ENCODE measurements at places on chromosomes 13 and 19. TPM values are rescaled to one million over a fixed set of nuclear protein-coding genes. Genes with fewer than 3 reads are reported as not detected.

Gene CLEC17A
- 123 TPM for total RNA-seq

Gene ADGRE3
- total RNA-seq = not detected

Gene FAAP24
- 3.7 TPM for total RNA-seq

Gene ADGRE1
- total RNA-seq = 0.15 TPM

Gene ZNF208
- 10.5 TPM for total RNA-seq

Gene ING1
- total RNA-seq = 15.3 TPM

Gene ZNF534
- total RNA-seq = not detected

Gene GDF15
- not detected for total RNA-seq

DNA sequence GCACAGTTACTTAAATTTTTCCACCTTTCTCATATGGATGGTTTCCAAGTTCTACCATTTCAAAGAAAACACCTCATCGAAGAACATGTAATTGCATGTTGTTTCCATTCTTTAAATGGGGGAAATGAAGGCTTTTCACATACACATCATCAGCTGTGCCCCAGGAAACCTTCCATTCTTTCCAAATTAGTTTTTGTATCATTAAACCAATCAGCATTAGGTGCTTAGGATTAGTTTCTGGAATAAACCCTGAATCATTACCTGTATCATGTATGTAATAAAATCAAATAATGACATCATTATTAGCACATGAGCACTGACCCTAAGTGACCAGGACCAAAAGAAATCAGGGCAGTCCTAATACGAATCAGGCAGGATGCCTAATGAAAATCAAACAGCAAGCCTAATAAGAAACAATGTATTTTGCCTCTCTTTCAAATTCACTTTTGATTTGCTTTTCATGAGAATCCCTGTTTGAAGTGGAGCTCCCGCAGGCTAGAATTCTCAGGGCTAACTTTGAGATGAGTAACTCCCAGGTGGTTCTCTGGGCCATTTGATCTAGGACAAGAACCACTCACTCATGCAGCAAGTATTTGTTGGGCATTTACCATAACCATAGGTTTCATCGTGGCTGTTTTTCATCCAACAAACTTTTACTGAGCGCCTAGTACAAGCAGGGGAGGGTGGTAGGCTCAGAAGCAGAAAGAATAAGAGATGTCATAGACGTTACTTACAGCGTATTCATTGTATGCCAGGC lies 89.2 kb downstream of the MZT1 start:
- no peak for DNase-seq

DNA sequence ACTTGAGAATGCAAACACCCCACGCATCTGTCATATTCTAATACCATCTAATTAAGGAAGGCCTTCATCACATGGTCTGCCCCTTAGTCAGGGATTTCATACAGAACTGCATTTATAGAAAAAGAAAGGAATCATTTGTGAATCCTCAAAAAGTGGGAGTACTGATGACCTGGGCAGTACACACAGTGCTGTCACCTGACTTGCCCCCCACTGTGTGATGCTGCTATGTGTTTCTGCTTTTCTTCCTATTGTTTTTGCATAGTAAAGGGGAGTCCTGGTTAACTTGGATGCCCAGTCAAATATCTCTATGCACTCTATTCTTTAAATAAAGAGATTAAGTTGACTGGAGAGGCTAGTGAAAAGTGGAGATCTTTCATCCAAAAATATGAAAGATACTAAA lies 1921.2 kb upstream of the PRR20A start:
- DNase-seq = no peak

GRCh38 chr13:65600702-65601101 lies 1629.4 kb downstream of the PCDH9 start:
- DNase-seq = no peak

- no peak for DNase-seq
These were observed 35.3 kb downstream of the CEBPA start for GRCh38 chr19:33266974-33267484.

DNA sequence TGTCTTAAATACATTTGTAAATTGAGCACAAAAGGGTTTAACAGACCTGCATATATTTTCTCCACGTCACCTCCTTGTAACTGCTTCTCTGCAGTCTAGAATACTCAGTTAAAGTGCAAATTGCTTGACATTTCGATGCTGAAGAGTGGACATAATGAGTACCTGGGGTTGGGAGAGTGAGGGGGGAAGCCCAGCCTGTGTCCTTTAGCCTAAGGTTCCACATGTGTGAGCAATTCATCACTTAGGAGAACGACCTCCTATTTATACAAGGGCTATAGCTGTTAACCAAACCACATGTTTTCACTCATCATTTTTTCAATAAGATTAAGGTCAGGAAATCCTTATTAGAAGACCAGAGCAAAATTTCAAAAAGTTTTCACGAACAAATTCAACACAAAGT lies 29.5 kb downstream of the PCDH9 start:
- no peak for DNase-seq

GRCh38 chr13:86681223-86681622 lies 882.0 kb upstream of the SLITRK6 start:
- no peak for DNase-seq

- no peak for DNase-seq
These were observed 460.8 kb upstream of the ARGLU1 start for GRCh38 chr13:107028751-107029150.

- no peak for DNase-seq
These were observed 1.7 kb downstream of the DMWD start for GRCh38 chr19:45790942-45791341.

DNA sequence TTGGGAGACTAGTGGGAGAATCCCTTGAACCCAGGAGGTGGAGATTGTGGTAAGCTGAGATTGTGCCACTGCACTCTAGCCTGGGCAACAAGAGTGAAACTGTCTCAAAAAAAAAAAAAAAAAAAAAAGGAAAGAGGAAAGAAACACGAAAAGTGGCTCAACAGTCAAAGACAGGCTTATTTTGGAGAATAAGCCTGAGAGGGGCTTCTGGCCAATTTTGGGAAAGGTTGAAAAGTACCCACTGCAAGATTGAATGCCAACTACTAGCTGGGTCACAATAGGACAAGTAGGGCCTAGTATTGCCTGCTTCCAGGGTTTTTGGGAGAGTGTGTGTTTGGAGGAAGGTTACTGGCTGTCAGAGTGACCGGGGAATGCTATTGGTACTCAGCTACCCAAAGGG lies 17.2 kb downstream of the FBXO17 start:
- DNase-seq = no peak

DNA sequence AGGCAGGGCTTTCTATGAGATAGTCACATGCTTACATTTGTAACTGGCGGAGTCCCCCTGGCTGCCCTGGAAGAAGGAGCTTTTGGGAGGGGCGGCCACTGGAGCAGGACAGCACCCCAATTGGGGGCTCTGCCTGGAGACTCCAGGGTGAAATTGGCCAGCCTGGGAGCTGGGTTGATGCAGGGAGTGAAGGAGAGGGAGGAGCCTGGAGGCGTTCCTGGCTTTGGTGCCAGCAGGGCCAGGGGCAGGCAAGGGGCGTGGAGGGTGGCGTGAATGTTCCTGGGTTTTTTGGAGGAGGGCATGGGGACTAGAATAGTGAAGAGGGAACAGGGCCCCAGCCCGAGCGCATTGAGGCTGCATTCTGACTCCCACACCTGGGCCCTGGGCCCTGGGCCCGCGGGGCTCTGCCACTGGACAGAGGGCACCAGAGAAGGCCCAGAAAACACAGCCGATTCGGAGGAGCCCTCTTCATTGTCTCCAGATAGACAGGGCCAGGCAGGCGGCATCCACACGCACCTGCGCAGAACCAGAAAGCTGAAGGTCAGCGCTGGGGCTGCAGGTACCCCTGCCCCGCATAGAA lies 29.5 kb downstream of the COMP start:
- DNase-seq = no peak

GRCh38 chr19:3788996-3789778 lies 3.0 kb upstream of the MATK start:
- no peak for DNase-seq

- no peak for DNase-seq
These were observed 9.7 kb downstream of the CCDC97 start for GRCh38 chr19:41319500-41320184.

DNA sequence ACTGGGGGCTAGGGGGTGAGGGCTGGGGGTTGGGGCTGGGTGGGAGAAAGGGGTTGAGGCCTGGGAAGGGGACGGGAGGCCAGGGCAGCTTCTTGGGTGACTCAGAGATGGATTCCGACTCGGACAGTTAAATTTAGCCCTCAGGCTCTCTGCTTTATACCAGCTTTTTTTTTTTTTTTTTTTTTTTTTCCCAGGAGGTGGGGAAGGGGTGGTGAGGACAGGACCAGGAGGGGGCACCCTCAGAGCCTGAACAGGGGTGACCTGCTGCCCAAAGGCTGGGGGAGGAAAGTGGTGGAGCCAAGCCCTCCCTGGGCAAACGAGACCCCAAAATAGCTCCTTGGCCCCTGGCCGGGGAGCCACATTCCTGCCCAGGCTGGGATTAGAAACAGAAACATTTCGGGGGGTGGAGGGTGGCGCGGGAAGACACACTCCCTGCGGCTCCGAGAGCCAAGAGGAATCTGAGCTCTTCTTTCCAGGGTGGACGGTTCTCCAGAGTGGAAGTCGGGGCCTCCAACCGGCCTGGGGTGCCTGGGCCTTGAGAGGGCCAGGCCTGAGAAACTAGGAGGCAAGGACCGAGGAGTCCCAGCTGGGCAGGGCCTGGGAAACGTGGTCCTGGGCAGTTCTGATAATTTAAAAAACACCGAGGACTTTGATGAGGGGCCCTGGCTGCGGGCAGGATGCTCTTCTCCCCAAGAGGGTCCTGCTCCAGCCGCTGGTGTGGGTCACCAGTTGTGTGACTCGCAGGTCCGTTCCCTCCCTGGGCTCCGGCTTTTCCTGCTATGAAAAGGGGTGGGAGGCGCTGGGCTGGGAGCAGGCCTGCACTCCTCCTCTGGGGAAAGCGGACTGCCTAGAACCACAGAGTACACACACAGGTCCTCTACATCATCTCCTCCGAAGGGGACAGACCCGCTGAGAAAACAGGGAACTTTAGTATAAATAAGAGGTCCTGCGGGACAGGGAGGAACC lies 813 bp upstream of the DMPK start:
- no peak for DNase-seq

- DNase-seq = no peak
These were observed 29.8 kb upstream of the ZNF254 start for GRCh38 chr19:24057144-24057543.

DNA sequence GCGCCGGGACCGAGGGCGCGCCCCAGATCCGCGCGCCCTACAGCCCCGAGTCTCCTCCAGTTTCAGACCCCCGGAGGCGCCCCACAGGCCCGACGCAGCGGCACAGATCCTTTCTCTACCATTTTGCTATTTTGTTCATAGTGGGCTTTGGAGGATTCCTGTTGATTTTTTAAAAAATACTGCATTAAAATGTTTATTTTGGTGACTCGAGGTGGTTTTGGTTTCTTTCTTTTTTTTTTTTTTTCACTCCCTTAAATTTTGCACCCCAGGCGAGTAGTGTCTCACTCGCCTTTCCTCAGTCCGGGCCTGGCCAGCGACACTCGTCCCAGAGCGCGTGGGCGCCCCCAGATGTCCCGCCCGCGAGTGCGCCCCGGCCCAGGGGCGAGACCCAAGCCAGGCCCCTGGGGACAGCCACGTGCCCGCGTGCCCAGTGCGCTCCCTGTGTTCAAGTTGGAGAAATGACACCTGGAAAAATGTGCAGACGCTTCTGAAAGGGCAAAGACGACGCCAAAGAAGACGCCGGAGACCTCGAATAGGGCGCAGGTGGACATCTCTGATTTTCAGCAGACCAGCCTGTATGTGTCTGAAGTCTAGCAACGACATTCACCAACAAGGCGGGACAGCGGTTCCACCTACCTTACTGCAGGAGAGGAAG lies 471 bp upstream of the INSR start:
- peak; percentile 21 for DNase-seq

- no peak for DNase-seq
These were observed 6.3 kb downstream of the LGI4 start for GRCh38 chr19:35128398-35129057.

- DNase-seq = no peak
These were observed 4.4 kb downstream of the HOOK2 start for GRCh38 chr19:12770922-12771321.

GRCh38 chr19:49807904-49808675 lies 5.0 kb downstream of the FUZ start:
- no peak for DNase-seq

GRCh38 chr13:42392716-42393572 lies 121.0 kb downstream of the AKAP11 start:
- DNase-seq = no peak

GRCh38 chr13:86554066-86554465 lies 754.8 kb upstream of the SLITRK6 start:
- DNase-seq = no peak

GRCh38 chr13:88288326-88288725 lies 617.2 kb downstream of the SLITRK5 start:
- DNase-seq = no peak

GRCh38 chr13:32535115-32535514 lies 3.5 kb downstream of the N4BP2L2 start:
- DNase-seq = no peak

DNA sequence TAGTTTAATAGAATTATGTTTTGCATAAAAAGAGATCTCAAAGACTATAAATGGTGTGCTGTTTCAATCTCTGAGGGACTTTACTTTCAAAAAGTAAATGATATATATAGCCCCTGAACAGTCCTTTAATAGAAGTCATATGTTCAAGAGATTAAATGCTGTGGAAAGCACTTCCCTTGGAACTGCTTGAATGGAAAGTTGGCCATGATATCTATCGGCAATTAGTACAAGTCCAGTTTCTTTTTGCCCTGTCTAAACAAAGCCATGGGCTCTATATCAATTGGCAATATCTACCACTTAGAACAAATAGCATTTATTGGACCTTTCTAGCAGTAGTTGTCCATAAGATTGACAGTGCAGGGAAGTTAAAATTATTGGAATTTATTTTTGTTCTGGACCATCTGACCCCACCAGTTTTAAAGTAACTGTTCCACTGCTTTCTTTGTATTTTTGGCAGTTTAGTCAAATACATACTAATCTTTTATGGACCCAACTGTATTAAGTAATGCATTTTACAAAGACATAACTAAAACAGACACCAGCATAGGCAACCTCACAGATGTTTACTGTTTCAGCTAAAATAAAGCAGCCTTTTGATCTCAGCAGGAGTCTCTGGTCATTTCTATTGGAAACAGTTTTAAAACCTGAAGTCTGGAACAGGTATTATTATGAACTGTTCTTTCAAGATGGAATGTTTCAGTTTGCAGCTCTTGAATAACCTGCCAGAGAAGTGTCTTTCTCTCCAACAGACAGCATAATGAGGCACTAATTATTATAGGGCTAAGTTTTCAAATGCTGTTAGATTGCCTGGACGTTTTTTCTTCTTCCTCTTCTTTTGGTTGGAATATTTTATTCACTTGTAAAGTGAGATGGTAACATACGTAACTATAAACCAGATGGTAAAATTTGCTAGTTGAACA lies 282.6 kb downstream of the DCLK1 start:
- DNase-seq = no peak

Data from activated B cell treated with CpG ODN at 0.5 μM for 24 hours (primary cell).